ENCODE measurements at places on chromosomes 5 and 9.
A peak's percentile ranks its signal among the peaks of the same experiment; 100 is the strongest.

DNA sequence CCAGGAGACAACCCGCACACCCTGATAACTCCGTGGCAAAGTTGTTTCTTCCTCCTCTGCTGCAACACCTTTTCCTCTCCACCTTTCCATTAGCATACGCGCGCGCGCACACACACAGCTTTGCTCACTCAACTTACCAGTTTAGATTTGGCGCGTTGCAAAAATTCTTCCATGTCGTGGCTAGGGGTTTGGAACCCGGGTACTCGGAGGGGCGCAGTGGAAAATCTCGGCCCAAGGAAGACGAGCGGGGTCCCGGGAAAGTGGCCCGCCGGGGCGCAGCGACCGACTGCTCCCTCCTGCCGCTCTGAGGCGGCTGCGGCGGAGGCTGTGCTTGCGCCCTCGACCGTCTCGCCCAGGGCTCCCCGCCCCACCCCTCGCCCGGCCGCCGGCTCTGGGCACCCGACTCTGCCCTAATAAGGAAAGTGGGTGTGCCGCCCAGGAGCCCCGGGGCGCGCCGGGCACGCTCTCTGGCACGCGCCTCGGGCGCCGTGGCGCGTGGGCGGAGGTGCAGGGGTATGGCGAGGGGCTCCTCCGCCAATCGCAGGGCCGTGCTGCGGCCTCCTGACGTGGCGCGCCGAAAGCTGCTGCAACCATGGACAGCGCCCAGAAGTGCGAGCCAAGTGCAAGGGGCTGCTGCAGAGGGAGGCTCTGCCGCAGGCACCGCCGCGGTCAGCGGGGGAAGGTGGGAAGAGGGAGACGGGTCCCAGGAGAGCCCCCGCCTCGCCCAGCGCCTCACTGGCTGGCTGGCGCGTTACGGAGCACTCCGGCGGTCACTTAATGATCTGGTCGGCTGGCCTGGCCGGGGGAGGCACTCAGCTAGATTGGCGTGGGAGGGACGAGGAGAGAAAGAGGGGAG is at the start of gene PRUNE2:
Gene PRUNE2 (minus strand): TSS at position 324 of the 856 bp plus-strand sequence. CDS start 151 bp downstream, at position 173.
- peak; percentile 75 for DNase-seq

GRCh38 chr9:80789831-80790230 is 899.5 kb downstream of the TLE1 start:
- DNase-seq = no peak

DNA sequence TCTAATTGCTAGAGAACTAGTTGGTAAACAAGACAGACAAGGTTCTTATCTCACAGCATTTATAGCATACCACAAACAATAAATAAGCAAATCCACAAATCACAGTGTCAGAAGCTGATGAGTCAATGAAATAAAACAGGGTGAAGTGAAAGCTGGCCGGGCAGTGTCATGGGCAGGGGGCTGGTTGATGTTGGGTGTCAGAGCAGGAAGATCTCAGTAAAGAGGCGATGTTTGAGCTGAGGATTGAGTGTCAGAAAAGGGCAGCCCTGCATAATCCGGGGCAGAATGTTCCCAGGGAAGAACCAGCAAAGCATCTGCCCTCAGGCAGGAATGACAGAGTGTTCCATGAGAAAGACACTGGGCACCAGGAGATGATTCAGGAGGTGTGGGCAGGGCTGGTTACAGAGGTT is 183.4 kb downstream of the GOLPH3 start:
- DNase-seq = peak; percentile 75

DNA sequence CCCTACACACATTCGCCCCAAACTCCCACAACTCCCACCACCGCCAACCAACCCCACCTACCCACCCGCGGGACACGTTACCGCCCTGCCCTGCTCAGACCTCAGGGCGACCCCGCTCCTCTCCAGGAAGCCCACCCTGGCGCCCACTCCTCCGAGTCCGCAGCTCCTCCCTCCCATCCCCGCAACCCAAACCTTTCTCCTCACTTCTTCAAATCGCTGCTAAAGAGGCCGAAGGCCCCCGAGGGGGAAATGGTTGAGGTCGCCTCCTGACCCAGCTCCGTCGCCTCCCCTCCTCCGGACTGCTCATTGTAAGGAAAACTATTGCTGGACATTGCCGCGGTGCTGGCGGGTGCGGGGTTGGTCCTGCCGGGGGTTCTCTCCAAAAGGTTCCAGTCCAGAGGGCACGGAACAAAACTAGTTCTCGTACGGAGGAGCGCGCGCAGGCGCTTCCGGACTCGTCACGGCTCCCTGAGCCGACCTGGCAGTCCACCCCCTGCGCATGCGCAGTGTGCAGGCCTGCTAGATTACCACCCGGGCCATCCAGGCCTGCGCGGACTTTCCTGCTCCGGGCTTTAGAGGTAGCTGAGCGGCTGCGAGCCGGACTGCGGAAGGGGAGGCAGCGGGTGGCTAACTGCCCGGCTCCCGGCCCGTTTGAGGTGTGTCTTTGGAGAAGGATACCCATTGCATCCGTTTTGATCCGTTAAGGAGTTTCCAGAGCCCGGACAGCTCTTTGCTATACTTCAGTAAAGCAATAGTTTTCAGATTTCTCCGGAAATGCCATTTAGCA is at the start of gene AP3B1:
Gene AP3B1 (minus strand): TSS at position 451 of the 787 bp plus-strand sequence. CDS start 119 bp downstream, at position 332.
- peak; percentile 99 for DNase-seq

- no peak for DNase-seq
Observed at GRCh38 chr5:40916226-40916625, 6.9 kb downstream of the C7 start.

DNA sequence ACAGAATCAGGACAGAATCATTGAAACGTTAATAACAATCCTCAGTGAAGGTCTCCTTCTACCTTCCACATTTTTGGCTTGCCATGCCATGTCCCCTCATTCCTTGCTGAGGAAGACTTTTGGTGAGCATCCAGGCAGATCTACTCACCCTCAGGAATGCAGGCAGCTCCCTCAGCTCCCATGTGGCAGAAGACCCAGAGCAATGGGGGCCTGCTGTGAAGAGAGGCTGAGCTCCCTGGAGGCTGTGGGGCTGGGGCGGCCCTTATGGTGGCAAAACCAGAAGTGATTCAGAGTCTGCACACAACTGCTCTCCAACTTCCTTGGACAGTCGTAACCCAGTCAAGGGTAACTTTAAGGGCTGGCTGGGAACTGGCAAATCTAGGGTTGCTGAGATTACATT is 247.2 kb upstream of the EFNA5 start:
- no peak for DNase-seq

- DNase-seq = no peak
Observed at GRCh38 chr9:136664000-136664915, 1.5 kb downstream of the EGFL7 start.

DNA sequence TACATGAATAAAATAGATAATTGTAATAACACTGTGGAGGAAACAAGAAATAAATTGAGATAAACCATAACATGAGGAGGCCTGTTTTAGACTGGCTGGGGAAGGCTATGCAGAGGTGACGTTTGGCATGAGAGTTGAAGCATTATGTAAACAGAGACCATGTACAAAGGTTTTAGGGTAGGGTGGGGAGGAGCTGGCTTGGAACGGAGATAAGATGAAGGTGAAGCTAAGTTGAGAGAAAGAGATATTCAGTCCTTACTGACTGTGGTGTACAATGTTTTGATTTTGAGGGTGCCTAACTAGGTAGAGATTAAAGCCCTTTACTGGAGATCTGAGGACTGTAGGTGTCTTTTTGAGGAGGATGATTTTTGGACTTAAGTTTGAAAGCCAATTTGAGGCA is 17.8 kb downstream of the MAN2A1 start:
- no peak for DNase-seq

DNA sequence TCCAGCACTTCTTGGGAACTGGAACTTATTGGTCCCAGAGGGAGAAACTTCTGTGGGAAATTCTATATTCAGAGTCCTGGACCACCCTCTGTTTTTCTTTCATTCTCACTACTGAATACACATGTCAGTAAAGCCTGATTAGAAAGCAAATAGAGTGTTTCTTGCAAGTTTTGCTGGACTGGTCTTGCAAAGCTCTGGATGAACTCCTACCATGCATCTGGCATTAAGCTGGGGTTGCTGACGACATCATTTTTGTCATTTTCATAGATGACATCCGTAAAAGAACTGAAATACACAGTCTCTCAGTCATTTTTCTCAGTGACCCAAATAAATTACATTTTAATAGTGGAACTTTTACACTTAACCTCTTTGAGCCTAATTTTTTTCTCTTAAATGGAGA is 283.2 kb downstream of the DMAC1 start:
- no peak for DNase-seq

- no peak for DNase-seq
Observed at GRCh38 chr5:139399501-139400121, 4.3 kb downstream of the SPATA24 start.

DNA sequence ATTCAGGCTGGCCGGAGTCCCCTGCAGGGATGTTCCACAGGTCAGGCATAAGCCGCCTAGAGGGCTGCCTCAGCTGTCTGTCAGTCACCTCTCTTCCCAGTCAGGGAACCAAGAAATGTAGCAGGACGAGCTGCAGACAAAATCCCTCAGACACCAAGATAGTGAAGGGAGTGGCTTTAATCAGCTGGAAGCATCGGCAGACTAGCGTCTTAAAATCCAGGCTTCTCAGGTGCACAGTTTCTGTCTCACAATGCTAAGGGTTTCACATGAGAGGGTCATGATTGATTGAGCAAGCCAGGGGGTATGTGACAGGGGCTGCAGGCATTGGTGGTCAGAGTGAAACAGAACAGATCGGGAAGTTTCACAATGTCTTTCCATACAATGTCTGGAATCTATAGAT is 247.2 kb downstream of the CDH10 start:
- no peak for DNase-seq

- no peak for DNase-seq
Observed at GRCh38 chr9:98040212-98040611, 16.3 kb upstream of the NANS start.

GRCh38 chr5:177134697-177135225 is 1.2 kb downstream of the NSD1 start:
- no peak for DNase-seq

All from A172 (cell line).